ENCODE measurements at places on chromosomes 4 and X.

- DNase-seq = no peak
Observed at GRCh38 chrX:15404401-15405096, 20.3 kb upstream of the VEGFD start.

DNA sequence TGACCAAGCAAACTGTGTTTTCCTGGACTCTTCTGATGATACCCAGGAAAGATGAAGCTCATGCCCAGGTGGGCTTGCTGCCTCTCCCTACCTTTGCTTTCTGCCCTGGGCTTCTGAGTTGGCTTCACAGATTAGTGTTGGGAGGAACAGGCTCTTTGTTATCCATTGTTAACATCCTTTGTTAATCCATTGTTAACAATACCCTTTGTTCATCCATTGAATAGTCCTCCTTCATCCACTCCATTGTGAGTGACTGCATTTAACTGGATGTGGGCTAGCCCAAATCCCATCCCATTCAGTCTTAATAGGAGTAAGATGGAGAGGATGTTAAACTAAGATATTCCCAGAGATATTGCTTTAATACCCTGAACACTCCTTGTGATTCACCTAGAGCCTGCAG lies 199.0 kb upstream of the LNX1 start:
- no peak for DNase-seq

DNA sequence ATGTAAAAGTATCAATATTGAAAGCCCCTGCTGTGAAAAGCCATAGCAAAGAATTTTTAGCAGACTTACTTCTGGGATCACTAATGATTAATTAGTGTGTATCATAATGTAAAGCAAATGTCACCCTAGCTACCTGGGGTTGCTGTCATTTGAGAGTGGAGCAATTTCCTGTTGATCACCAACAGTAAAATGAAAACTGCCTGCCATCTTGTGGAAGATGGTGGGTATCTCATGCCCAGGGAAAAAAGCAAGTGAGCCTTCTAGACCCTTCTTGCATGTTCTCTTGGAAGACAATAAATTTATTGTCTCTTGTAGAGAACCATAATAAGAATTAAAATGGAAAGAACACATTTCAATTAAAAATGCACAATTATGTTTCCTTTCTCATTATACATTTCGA lies 360.2 kb downstream of the ZIC3 start:
- DNase-seq = peak; percentile 0

- DNase-seq = no peak
Observed at GRCh38 chr4:145614233-145614610, 5.0 kb upstream of the MMAA start.

DNA sequence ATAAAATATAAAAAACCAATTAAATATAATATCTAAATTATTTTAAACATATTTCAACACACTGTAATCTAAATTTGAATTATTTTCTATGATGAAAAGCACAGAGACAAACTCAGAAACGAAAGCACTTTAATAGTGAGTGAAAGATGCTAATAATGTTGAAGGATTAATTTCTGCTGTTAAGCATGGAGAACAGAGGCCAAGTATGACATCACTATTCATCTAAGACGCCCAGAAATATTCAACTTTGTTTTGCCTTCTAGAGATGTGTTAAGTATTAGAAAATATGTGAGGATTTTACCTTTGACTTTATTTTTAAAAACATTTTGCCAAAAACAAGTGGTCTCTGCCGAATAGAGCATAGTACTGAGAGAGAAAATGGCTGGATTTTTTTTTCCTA lies 19.3 kb downstream of the ARHGEF6 start:
- no peak for DNase-seq

GRCh38 chr4:135917011-135917410 lies 1615.3 kb downstream of the PCDH18 start:
- peak; percentile 5 for DNase-seq

DNA sequence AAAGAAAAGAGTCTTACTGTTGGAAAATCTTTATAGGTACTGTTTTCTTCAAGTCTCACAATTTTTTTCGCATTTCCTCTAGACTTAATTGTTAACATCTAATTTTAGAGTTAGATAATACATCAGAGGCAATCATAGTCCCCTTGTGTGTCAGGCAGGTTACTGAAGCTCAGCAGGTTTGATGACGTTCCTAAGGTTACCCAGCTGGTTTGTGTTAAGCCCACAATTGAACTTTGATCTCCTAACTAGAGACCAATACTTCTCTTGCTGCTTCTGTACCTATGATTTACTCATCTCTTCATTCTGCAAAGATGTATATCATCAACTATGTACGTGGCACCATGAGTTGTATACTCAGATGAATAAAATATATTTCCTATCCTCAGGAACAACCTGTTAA lies 131.6 kb upstream of the STIM2 start:
- DNase-seq = no peak

GRCh38 chr4:96675896-96676295 lies 836.0 kb downstream of the PDHA2 start:
- no peak for DNase-seq

DNA sequence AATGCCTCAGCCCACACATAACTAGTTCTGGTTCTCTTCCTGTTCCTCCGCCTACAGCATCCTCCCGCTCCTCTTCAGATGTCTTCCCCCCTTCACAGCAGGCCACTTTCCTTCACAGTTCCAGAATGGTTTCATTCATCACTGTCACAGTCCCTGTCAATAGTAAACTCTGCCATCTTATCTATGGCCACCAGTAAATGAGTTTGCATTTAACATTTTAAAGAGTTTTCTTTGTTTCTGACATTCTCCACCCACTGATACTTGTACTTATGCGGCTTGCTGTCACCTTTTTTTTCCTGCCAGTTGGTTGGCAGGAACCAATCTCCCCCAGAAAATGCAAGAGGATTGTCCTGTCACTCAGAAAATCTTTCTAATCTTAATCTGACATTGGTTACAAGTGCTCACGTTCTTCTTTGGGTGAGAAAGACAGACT lies 114.1 kb downstream of the GLUD2 start:
- DNase-seq = no peak

- no peak for DNase-seq
Observed at GRCh38 chrX:103797691-103798090, 21.1 kb downstream of the PLP1 start.

DNA sequence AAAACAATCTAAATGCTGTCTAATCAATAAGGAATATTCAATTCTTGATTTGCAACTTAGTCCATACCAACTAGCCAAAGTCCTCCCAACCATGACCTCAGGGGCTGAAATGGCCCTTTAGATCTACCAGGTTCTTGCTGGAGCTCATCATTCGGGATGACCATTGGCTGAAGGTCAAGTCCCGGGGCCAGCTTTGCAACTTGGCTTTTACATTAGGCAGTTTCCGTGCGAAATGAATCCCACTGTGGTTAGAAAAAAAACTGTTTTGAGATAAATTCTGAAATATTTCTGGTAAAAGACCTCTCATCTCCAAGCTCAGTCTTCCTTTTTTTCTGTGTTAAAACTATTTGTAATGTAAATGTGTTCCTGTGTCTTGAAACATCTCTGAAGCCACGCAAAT lies 178.6 kb downstream of the TENM3 start:
- DNase-seq = no peak

DNA sequence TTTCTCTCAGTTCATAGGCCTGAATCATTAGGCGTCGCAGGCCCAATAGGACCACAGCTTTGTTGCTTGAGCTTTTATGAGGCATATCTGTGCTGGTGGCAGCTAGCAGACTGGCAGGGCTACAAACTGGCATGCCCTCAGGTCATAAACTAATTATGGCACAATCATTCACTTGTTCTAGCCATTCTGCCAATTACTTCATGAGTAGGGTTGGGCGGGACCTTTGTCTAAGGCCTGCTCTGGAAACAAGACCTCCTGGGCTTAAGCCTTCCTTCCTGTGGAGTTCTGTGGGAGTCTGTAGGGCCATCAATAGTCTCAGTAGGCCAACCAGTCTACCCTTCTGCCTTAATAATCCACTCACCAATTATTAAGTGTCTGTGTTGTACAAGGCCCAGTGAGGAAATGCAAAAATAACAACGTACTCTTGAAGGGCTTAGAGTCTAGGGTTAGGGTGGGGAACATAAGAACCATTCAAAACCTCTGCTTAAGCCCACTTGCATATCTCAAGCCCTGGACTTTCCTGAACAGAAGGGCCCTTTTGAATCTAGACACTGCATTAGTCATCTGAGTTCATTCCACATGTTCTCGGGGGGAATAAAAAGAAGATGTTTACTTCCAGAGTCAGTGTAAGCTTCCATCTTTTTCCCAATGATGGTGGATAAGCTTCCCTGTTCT lies 44.5 kb downstream of the SHROOM4 start:
- DNase-seq = no peak

DNA sequence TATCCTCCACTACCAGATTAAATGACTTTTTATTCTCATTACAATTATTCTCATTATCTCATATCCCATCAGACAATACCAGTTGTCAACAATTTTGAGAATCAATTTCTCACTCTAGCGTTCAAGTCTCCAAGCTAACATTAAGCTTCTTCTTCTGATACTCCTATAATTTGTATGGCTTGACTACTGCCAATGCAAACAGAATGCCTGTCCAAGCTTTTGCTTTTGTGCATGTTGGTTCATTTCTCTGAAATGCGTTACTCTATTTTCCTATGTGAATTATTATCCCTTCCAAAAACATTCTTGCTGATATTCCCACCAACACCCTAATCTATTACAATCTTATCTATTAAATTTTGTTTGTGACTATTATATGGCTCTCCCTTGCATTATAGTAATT lies 1602.3 kb downstream of the C4orf33 start:
- DNase-seq = no peak

- DNase-seq = no peak
Observed at GRCh38 chrX:68936608-68937007, 107.8 kb downstream of the EFNB1 start.

GRCh38 chr4:1204828-1205585 lies 32.6 kb upstream of the SPON2 start:
- DNase-seq = no peak

DNA sequence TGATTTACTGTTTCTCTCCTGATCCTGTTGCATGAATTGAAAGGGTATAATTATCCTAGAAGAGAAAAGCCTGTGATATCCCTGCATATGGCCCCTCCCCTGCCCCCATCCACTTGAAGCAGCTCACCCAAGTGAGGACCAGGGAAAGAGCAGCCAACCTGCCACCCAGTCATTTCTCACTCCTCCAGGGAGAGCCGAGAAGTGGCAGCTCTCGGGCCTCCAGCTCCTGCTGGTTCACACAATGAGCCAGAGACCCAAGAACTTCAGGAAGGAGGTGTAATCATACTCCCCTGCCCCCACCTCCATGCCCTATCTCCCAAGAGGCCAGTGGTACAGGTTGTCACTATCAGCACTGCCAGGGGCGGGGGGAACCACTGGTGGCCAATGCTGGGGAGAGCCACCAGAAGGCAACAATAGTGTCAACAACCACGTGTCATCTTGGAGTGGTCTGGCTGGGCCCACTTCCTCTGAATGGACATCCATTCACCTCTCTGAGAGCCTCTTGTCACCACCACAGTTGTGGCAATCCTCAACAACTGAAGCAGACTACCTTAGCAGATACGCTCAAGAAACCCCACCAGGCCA lies 42.9 kb downstream of the APOO start:
- no peak for DNase-seq

DNA sequence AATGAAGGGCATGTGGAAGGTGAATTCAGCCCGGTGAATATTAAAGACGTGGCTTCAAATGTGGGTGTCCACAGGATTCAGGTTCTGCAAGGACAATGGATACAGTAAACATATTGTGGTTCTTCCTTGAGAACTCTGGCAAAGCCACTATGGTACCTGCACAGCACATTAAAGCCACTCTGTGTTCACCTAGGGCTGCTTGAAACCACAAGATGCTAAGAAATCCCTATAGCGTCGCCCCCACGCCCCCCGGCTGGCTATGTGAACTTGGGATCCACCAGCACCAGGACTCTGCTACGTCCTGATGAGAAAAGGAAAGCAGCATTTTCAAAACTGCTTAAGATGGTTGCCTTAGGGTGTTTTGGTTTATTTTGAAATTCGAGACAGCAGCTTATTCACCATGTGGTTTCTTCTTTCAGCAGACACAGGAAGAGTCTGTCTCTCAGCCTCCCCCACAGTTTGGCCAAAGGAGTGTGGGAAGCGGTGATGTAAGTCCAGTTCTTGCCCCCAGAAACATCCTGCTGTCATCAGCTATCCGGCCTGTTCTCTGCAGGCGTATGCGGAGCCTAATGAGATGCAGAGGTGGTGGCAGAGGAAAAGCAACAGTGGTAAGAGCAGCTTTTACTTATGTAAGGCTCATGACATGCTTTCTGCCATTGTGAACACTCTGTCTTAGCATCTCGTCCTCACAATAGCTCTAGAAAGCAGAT lies 111.5 kb downstream of the AFAP1 start:
- DNase-seq = peak; percentile 97

GRCh38 chr4:127634181-127634580 lies 1.4 kb downstream of the INTU start:
- DNase-seq = no peak

- no peak for DNase-seq
Observed at GRCh38 chrX:134570899-134571298, 87.4 kb downstream of the PLAC1 start.

GRCh38 chrX:21873063-21873775 lies 17.4 kb downstream of the YY2 start:
- DNase-seq = no peak

- no peak for DNase-seq
Observed at GRCh38 chr4:5424901-5425300, 283.5 kb downstream of the EVC2 start.

DNA sequence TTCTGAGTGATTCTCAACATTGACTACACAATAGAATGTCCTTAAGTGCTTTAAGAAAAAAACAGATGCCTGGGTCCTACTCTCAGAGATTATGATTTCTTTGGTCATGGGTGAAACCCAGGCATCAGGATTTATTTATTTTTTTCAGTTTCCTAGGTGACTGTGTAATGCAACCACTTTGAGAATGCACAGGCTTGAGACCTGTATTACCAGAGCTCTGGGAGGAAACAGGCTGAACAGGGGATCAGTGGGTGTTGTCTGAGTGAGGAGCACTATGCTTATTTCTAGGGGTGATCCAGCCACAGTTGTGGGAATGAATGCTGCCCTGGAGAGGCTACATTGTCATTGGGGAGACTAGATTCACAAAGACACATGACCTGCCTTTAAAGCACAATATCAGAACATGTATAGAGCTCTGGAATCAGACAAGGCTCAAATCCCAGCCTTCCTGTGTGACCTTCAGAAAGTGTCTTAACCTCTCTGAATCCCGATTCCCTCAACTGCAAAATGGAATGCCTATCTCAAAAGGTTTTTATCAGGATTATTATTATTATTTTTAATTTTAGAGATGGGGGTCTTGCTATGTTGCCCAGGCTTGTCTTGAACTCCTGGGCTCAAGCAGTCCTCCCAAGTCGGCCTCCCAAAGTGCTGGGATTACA lies 61.6 kb upstream of the PRPS1 start:
- DNase-seq = no peak

DNA sequence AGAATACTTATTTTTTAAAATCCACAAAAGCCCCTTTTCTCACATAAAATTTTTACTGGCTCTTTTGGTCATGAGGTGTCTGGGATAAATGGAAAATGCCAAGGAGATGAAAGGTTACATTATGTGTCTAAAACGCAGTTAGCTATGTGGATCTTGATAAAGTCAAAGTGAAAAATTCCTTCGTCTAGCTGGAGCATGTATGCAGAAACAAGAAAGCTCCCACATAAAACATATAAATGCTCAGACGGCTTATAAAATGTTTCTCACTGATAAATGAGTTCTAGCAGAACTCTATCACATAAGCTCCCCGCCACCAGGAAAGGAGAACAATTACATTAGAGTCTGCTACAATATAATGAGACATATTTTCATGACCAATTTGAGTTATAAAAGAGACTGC lies 83.8 kb downstream of the TBC1D9 start:
- no peak for DNase-seq
